ENCODE measurements at places on chromosomes 5 and 9. TPM values are rescaled to one million over a fixed set of nuclear protein-coding genes. Genes with fewer than 3 reads are reported as not detected.

GRCh38 chr5:117675646-117676045 is 1101.0 kb upstream of the SEMA6A start:
- H3K4me1 ChIP-seq: no peaks in the 10 kb centered on the region
- no peak for DNase-seq
- no peaks in the 10 kb centered on the region for H3K36me3 ChIP-seq
- H3K4me3 ChIP-seq: no peak overlapping the region
- no peaks in the 10 kb centered on the region for H3K27me3 ChIP-seq

DNA sequence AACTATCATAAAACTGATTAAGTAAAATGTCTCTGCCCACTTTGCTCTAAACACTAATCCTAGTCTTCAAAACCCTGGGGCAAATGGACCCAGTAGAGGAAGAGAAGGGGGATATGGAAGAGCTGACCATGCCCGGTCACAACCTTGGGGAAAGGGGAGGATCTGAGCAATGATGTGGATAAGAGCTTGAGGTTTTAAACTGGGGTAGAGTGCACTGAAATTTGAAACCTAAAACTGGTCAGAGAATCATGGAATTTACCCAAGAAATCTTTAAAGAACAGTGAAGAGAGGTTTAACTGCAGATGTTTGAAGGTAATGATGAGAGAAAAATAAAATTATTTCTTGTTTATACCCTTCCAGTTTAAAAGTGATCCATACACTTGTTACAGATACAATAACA is 110.8 kb downstream of the MRPS30 start:
- DNase-seq: no peak
- H3K4me3 ChIP-seq: no peak overlapping the region
- H3K4me1 ChIP-seq: no peaks in the 10 kb centered on the region
- H3K27me3 ChIP-seq: no peaks in the 10 kb centered on the region

GRCh38 chr5:149422366-149423048 is 43.4 kb upstream of the IL17B start:
- peaks cover 24% of the 10 kb centered on the region for H3K27me3 ChIP-seq
- H3K4me3 ChIP-seq: no peak overlapping the region
- DNase-seq: peak; percentile 18
- peaks cover 11% of the 10 kb centered on the region for H3K4me1 ChIP-seq

EGFLAM gene
- not detected for total RNA-seq

DNA sequence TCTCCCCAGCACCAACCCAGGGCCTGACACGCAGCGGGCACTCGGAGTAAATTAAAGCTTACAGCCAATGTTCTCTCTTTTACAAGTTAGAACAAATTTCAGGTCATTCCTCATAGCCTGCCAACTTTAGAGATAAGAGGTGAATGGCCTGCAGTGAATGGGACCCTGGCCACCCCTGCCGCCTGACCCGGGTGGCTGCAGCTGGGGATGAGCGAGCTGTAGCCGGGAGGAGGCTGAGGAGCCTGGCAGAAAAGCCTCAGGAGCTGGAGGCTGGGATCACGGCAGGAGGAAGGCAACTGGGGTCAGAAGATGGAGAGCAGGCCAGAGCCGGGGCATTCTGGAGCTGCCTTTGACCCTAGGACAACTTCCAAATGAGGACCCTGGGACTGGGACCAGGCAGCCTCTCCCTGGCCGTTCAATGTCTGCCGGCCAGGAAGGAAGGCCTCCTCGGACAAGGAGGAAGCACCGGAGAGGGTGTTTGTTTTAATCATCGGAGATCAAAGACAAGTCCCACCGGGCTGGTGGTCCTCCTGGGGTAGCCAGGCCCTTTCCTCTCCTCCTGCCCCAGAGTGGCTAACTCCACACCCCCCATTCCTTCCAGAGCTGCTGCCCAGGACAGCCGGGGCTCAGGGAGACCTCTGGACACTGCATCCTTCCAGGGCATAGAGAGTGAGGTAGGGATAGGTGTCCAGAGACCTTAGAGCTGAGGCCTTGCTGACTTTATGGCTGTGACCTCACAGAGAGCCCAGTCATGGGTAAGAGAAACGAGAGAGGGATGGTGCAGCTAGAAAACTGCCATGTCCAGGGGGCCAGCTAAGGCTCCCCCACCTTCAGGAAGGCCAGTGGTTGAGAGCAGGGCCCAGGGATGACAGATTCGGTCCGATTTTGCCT is 87.3 kb upstream of the LMX1B start:
- no peak overlapping the region for H3K27ac ChIP-seq
- DNase-seq: no peak
- peaks cover 23% of the 10 kb centered on the region for H3K4me1 ChIP-seq

GRCh38 chr5:154390096-154390495 is 55.7 kb upstream of the SAP30L start:
- no peak for DNase-seq
- no peaks in the 10 kb centered on the region for H3K27me3 ChIP-seq
- H3K27ac ChIP-seq: no peak overlapping the region

GRCh38 chr9:117232281-117232680 is 182.6 kb downstream of the ASTN2 start:
- H3K36me3 ChIP-seq: no peaks in the 10 kb centered on the region
- no peaks in the 10 kb centered on the region for H3K4me1 ChIP-seq
- no peak overlapping the region for H3K4me3 ChIP-seq
- H3K27ac ChIP-seq: no peak overlapping the region
- no peaks in the 10 kb centered on the region for H3K27me3 ChIP-seq

DNA sequence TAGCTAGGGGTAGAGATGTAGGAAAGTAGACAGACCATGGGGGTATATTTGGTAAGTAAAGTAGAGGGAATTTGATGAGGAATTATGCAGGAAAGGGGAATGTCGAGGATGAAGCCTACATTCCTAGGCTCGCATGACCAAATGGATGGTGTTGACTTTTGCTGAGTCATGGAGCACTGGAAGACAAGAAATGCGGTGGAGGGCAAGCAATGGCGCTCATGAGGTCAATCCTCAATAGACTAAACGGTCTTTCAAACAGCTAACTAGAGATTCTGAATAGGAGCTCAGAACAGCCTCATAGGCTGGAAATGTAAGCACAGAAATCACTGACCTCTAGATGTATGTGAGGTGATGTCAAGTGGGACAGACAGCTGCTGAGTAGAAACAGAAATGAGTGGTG is 50.7 kb upstream of the FST start:
- no peak for DNase-seq
- H3K27me3 ChIP-seq: no peaks in the 10 kb centered on the region
- no peak overlapping the region for H3K27ac ChIP-seq
- H3K4me1 ChIP-seq: no peaks in the 10 kb centered on the region

DNA sequence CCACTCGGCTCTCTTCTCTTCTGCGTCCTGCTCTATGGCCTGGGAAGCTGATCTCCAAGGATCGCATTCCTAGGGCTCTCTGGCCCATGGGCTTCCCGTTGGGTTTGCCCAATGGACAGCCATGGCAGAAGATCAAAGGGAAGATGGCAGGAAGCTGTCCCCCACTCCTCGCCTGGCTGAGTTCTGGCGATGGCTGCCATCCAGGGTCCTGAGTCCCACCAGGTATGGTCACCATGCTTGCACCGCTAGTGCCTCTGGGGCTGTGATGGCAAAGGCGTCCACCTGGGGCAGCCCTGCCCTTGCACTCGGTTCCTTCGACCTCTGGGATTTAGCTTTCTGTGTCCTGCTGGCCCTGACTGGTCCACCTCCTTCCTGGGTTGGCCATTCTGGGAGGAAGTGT is 156.0 kb downstream of the RXRA start:
- peaks cover 15% of the 10 kb centered on the region for H3K27me3 ChIP-seq
- no peak for DNase-seq
- no peak overlapping the region for H3K27ac ChIP-seq
- peaks cover under 1% of the 10 kb centered on the region for H3K4me1 ChIP-seq

TAF11L5 gene
- total RNA-seq: not detected

- DNase-seq: no peak
- H3K4me1 ChIP-seq: peaks cover 3% of the 10 kb centered on the region
- H3K27ac ChIP-seq: no peak overlapping the region
- no peak overlapping the region for H3K4me3 ChIP-seq
These were observed 49.2 kb upstream of the NEK6 start for GRCh38 chr9:124208571-124208970.

DNA sequence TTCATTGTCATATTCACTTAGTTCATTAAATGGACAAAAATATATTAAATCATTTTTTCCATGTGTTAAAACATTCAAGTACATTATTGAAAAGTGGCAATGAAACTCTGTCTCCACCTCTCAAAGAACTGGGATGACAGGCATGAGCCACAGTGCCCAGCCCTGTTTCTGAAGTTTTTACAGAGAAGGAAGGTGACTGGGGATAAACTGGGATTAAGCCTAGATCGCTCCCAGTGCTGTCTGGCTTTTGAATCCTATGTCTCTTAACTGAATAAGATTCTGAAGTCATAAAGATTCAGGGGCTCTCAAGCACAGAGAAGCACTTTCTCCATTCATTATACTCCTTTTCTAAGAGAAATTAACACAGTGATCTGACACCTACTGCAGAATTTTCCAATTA is 88.3 kb downstream of the SLC38A9 start:
- no peaks in the 10 kb centered on the region for H3K27me3 ChIP-seq
- no peak overlapping the region for H3K4me3 ChIP-seq
- no peak for DNase-seq
- H3K4me1 ChIP-seq: no peaks in the 10 kb centered on the region
- H3K36me3 ChIP-seq: no peaks in the 10 kb centered on the region

GRCh38 chr5:27311544-27311943 is 273.2 kb upstream of the CDH9 start:
- H3K4me3 ChIP-seq: no peak overlapping the region
- no peaks in the 10 kb centered on the region for H3K4me1 ChIP-seq
- H3K27ac ChIP-seq: no peak overlapping the region
- no peaks in the 10 kb centered on the region for H3K27me3 ChIP-seq
- DNase-seq: no peak

GPR21 gene
- total RNA-seq: 0.64 TPM

TRIM23 gene
- total RNA-seq: 21.8 TPM

ORM2 gene
- total RNA-seq: 1.4 TPM

GRCh38 chr5:154524181-154524580 is 46.2 kb upstream of the HAND1 start:
- H3K4me1 ChIP-seq: no peaks in the 10 kb centered on the region
- no peak overlapping the region for H3K4me3 ChIP-seq
- H3K27ac ChIP-seq: no peak overlapping the region
- peaks cover 29% of the 10 kb centered on the region for H3K27me3 ChIP-seq
- DNase-seq: no peak

- H3K4me3 ChIP-seq: no peak overlapping the region
- H3K36me3 ChIP-seq: no peaks in the 10 kb centered on the region
- no peaks in the 10 kb centered on the region for H3K4me1 ChIP-seq
- H3K27ac ChIP-seq: no peak overlapping the region
These were observed 970.9 kb upstream of the NUDT12 start for GRCh38 chr5:104533498-104533897.

- no peak overlapping the region for H3K27ac ChIP-seq
- H3K27me3 ChIP-seq: no peaks in the 10 kb centered on the region
- no peak for DNase-seq
- no peaks in the 10 kb centered on the region for H3K4me1 ChIP-seq
- H3K4me3 ChIP-seq: no peak overlapping the region
These were observed 26.4 kb downstream of the AMBP start for GRCh38 chr9:114051706-114052105.

OLFM1 gene
- 0.16 TPM for total RNA-seq

DNA sequence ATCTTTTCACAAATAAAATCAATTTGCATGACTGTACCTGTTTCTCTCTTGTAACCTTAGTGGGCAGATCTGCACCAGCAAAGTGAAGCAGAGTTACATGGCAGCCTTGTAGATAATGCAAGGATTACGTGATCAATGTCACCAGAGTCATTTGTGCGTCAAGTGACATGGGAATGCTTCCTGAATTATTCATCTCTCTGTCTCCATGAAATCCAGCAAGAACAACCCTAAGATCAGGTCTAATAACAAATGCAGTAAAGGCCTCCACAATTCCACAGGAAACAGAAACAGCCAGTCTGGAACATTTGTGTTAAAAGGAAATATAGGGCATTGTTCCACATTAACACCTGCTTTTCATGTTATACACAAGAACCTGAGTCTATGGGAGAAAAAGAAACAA is 7.8 kb downstream of the GZMA start:
- no peak for DNase-seq
- H3K4me1 ChIP-seq: peaks cover 13% of the 10 kb centered on the region
- no peak overlapping the region for H3K27ac ChIP-seq

IRX1 gene
- total RNA-seq: not detected

EQTN gene
- total RNA-seq: not detected

FCHSD1 gene
- 96.4 TPM for total RNA-seq

GRCh38 chr9:135491764-135492163 is 8.7 kb upstream of the MRPS2 start:
- H3K4me3 ChIP-seq: no peak overlapping the region
- no peak overlapping the region for H3K27ac ChIP-seq
- no peaks in the 10 kb centered on the region for H3K4me1 ChIP-seq

DNA sequence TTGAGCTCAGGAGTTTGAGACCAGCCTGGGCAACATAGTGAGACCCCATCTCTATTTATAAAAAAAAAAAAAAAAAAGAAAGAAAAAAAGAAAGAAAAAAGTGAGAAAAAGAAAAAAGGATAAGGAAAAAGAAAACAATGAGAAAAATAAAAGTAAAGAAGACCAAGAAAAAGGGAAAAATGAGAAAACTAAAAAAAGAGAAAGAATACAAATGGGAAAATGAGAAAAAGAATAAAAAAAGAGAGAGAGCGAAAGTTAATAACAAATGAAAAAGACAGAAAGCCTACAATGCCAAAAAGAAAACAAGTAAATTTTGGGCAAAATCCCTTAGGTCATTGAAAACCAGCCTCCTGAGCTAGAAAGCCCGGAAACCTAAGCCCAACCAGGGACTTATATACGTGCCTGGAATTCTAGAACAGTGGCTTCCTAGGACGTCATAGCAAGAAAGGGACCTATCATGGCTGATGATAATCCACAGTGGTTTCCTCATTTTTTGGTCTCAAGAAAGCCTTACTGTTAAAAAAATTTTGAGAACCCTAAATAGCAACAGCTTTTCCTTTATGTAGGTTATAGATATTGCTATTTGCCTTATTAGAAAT is 131.7 kb upstream of the CLINT1 start:
- H3K36me3 ChIP-seq: no peaks in the 10 kb centered on the region
- no peak overlapping the region for H3K27ac ChIP-seq
- H3K4me1 ChIP-seq: peaks cover 23% of the 10 kb centered on the region
- H3K27me3 ChIP-seq: no peaks in the 10 kb centered on the region
- no peak for DNase-seq

- H3K36me3 ChIP-seq: no peaks in the 10 kb centered on the region
- peaks cover 7% of the 10 kb centered on the region for H3K4me1 ChIP-seq
- H3K27ac ChIP-seq: no peak overlapping the region
- no peak overlapping the region for H3K4me3 ChIP-seq
These were observed 23.6 kb upstream of the RNU6ATAC start for GRCh38 chr9:134187891-134188385.

PCDHGA1 gene
- total RNA-seq: 0.16 TPM

GRCh38 chr9:82923092-82923911 is 139.6 kb downstream of the RASEF start:
- H3K27me3 ChIP-seq: no peaks in the 10 kb centered on the region
- no peak overlapping the region for H3K4me3 ChIP-seq
- H3K36me3 ChIP-seq: no peaks in the 10 kb centered on the region
- H3K4me1 ChIP-seq: no peaks in the 10 kb centered on the region
- no peak for DNase-seq

- H3K4me3 ChIP-seq: no peak overlapping the region
- no peak overlapping the region for H3K27ac ChIP-seq
- peaks cover 2% of the 10 kb centered on the region for H3K27me3 ChIP-seq
- DNase-seq: no peak
- H3K36me3 ChIP-seq: no peaks in the 10 kb centered on the region
These were observed 302.6 kb downstream of the ENC1 start for GRCh38 chr5:74337984-74338310.
